ENCODE measurements at places on chromosomes 4 and X.

GRCh38 chr4:7347981-7348380, 86.7 kb downstream of the PSAPL1 start:
- no peak for DNase-seq

DNA sequence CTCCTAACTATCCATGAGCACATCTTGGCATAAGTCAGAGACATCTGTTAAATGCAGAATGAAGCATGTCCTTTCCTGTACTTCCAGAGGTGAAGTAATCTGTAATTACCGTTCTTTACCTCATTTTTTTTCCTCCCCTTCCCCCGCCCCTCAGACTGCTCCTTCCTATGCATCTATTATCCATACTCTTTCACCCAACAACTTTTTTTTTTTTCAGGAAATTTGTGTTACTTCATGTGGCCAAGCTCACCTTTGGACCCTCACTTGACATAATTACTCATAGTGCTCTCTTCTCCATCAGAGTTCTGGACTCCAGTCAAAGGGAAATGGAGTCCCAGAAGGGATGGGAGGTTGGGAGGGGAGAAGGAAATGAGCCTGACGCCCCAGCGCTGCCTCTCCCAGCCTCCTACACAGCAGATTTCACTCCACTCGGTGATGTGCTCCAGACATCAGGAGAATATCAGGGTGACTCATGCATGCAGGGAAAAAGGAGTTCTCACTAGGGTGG, 568.8 kb downstream of the STIM2 start:
- peak; percentile 30 for DNase-seq

GRCh38 chrX:114619874-114620273, 36.0 kb downstream of the HTR2C start:
- peak; percentile 41 for DNase-seq

GRCh38 chrX:121160987-121161386, 113.6 kb downstream of the GLUD2 start:
- DNase-seq = no peak

DNA sequence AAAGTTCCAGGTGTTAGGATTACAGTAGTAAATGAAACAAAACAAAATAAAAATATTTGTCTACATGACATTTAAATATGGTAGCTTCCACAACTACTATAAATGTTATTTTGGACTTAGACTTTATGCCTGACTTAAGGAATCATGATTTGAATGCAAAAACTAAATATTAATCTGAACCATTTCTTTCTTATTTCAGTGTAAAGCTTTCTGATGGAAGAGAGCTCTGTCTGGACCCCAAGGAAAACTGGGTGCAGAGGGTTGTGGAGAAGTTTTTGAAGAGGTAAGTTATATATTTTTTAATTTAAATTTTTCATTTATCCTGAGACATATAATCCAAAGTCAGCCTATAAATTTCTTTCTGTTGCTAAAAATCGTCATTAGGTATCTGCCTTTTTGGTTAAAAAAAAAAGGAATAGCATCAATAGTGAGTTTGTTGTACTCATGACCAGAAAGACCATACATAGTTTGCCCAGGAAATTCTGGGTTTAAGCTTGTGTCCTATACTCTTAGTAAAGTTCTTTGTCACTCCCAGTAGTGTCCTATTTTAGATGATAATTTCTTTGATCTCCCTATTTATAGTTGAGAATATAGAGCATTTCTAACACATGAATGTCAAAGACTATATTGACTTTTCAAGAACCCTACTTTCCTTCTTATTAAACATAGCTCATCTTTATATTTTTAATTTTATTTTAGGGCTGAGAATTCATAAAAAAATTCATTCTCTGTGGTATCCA, 1.6 kb downstream of the CXCL8 start:
- no peak for DNase-seq

GRCh38 chr4:188023682-188024081, 28.1 kb downstream of the ZFP42 start:
- no peak for DNase-seq

DNA sequence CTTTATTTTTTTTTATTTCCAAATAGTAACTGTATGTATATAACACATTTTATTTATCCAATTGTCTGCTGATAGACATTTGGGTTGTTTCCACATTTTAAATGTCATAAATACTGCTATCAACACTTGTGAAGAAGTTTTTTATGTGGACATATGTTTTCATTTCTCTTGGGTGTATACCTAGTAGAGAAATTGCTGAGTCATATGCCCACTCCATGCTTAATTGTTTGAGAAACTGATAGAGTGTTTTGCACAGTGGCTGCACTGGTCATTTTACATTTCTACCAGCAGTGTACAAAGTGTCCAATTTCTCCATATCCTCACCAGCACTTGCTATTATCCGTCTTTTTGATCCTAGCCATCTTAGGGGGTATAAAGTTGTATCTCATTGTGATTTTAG, 567.8 kb downstream of the GBA3 start:
- DNase-seq = peak; percentile 77

DNA sequence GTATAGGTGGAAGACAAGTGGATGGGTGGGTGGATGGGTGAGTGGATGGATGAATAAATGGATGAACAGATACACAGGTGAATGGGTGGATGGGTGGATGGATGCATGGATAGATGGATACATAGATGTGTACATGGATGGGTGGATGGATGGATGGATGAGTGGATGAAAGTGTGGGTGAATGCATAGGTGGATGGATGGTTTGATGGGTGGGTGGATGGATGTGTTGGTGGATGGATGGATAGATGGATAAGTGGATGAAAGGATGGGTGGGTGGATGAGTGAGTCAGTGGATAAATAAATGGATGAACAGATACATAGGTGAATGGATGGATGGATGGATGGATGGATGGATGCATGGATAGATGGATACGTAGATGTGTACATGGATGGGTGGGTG, 1.6 kb downstream of the CRLF2 start:
- no peak for DNase-seq

GRCh38 chr4:99947190-99947578, 766 bp upstream of the DNAJB14 start:
- DNase-seq = no peak

GRCh38 chr4:87950493-87950892, 25.0 kb upstream of the SPP1 start:
- no peak for DNase-seq

GRCh38 chr4:119038116-119038841, 97.4 kb upstream of the MYOZ2 start:
- no peak for DNase-seq

DNA sequence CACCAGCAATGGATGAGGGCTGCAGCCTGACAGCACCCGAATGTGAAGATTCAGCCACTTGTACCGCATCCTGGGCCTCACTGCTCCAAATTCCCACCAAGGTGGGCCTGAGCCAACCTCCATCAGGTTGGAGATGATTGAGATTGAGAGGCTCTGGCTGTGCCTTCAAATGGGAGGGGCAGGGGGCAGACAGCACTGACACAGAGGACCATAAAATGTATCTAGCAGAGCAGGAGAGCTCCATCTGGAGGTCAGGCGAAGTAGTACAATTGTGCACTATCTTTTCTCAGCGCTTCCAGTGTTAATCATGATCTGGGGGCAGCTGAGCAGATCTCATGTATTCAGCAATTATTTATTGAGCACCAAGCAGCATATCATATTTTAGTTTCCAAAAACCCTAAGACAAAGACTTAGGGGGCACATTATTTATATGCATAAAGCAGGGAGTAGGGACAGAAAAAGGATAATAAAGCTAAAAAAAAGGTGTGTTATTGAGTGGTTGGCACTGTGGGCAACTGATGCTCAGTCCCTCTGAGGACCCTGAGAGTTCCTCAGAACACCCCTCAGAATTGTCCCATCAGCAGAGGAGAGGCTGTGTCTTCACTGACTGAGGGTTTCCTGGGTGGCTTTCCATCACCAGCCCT, 31.6 kb upstream of the C1QTNF7 start:
- peak; percentile 82 for DNase-seq

- DNase-seq = peak; percentile 80
Measured at GRCh38 chrX:31058284-31058683, 13.6 kb downstream of the FTHL17 start.

DNA sequence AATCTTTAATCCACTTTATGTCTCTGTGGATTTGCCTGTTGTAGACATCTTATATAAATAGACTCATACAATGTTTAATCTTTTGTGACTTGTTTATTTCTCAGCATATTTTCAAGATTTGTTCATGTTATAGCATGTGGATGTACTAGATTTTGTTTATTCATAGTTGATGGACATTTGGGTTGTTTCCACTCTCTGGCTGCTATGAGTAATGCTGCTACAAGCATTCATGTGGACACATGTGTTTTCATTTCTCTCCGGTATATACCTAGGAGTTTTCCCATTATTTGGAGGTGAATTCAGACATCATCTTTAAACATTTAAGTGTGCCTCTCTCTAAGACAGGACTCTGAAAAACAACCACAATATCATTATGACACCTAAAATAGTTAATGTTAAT, 2.3 kb downstream of the IKBKG start:
- no peak for DNase-seq

DNA sequence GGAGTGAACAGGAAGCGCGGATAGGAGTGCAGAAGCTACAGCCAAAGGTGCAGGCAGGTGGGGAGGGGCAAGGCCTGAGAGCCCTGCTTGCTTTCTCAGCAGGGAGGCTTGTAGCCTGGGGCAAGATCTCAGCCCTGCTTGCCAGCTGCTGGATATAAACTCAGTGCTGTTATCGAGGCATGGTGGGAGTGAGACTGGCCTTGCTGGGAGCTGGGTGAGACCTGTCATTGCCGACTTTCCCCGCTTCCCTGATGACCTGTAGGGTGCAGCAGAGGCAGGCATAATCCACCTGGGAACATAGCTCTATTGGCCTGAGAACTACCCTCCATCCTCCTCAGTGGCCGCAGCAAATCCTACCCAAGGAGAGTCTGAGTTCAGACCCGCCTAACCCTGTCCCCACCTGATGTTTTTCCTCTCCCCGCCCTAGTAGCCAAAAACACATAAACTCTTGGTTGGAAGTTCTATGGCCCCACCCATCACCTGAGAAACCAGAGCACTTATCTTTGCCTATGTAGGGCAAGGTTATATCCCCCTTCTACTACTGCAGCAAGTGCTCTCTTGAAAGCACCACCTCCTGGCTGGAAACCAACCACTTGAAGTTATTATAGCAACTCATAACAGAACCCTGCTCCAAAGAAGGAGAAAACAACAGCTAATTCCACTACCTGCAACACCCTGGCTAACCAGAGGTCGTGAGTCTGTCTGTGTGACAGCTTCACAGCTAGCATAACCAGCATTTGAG, 80.7 kb downstream of the FHIP1A start:
- DNase-seq = peak; percentile 3

- DNase-seq = no peak
Measured at GRCh38 chrX:15758140-15758539, 20.1 kb downstream of the CA5B start.

- DNase-seq = no peak
Measured at GRCh38 chrX:102837847-102838246, 99.2 kb upstream of the RAB40AL start.

DNA sequence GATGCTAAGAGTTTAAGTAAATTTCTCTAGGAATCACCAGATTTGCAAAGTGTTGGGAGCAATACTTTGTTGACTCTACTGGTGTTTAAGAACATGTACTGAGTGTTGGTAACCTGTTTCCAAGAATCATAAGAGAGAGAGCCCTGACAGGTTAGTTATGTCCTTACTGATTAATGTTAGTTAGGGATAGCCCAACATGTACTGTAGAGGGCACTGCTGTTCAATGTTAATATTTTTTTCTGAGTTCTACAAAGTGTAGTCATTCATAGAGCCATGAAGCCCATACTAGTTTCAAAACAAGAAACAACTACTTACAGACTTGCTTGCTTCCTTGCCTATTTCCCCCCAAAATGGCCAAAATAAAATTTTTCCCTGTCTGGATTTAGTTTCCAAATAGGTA, 11.9 kb downstream of the TMPRSS11D start:
- DNase-seq = peak; percentile 63

GRCh38 chrX:9539605-9540387, 74.9 kb downstream of the TBL1X start:
- no peak for DNase-seq

DNA sequence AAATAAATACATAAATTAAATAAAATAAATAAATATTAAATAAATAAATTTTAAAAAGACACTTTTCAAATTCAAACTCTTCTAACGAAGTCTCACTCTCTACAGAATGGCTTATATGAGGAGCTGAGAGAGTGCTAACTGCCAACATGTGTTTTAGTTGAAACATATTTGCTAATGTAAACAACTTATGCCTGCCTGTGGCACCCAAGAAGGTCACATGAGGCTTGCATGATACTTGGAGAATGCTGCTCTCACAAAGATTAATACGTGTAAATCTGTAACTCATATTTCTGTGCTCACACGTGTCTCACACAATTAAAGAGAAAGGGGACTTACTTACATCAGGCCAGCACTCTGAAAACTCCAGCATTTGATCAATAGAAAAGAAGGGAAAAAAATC, 43.2 kb upstream of the PITX2 start:
- DNase-seq = peak; percentile 4

GRCh38 chr4:173855015-173855414, 325.0 kb upstream of the HAND2 start:
- no peak for DNase-seq

- DNase-seq = no peak
Measured at GRCh38 chrX:97199501-97199900, 315.8 kb downstream of the RPA4 start.

DNA sequence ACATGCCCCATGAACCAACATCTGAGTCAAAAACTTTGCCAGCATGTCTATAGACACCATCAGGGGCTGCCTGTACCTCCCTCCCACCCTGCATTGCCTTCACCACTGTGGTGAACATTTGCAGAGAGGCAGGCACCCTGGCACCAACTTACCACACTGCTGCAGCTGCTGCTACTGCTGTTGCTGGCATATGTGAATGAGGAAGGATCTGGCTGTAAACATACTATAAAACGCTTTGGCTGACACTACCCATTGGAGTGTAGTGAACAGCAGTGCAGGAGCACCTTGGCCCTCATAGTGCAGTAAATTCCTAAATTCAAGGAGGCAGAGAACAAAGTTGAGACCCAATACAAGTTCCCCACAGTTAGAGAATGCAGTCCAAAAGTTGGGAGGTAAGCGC, 90.6 kb upstream of the SPIN4 start:
- no peak for DNase-seq

GRCh38 chr4:69713593-69713992, 46.8 kb downstream of the SULT1B1 start:
- no peak for DNase-seq

- DNase-seq = no peak
Measured at GRCh38 chr4:108833046-108833445, 70.2 kb upstream of the ETNPPL start.

GRCh38 chr4:165663411-165663810, 209.6 kb upstream of the TLL1 start:
- DNase-seq = no peak

GRCh38 chrX:132206259-132206658, 13.0 kb downstream of the RAP2C start:
- DNase-seq = no peak

GRCh38 chr4:11564021-11564420, 135.3 kb upstream of the HS3ST1 start:
- peak; percentile 87 for DNase-seq

DNA sequence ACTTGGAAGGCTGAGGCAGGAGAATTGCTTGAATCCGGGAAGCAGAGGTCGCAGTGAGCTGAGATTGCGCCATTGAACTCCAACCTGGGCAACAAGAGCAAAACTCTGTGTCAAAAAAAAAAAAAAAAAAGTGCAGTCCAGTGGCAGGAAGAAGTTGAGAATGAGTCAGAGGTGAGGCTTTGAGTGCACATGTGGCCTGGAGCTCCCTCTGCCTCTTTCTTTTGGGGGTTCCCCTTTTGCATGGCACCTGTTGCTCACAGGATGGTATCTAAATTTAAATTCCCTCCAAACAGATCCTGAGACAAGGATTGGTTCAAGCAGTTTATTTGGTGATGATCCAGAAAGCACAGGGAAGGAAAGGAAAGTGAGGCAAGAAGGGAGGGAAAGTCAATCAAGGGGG, 151.4 kb upstream of the STX18 start:
- DNase-seq = no peak

All from DMS53 (cell line).